ENCODE measurements at places on chromosomes 12 and 14.
A peak's percentile ranks its signal among the peaks of the same experiment; 100 is the strongest.

- no peak for DNase-seq
Observed at GRCh38 chr12:89236748-89237383, 115.4 kb downstream of the DUSP6 start.

GRCh38 chr14:94081386-94081820 lies 293 bp downstream of the IFI27L1 start:
- no peak for DNase-seq

- DNase-seq, result no peak
Observed at GRCh38 chr14:91770185-91770584, 38.3 kb upstream of the CATSPERB start.

- no peak for DNase-seq
Observed at GRCh38 chr12:57270966-57271470, 20.0 kb upstream of the STAC3 start.

DNA sequence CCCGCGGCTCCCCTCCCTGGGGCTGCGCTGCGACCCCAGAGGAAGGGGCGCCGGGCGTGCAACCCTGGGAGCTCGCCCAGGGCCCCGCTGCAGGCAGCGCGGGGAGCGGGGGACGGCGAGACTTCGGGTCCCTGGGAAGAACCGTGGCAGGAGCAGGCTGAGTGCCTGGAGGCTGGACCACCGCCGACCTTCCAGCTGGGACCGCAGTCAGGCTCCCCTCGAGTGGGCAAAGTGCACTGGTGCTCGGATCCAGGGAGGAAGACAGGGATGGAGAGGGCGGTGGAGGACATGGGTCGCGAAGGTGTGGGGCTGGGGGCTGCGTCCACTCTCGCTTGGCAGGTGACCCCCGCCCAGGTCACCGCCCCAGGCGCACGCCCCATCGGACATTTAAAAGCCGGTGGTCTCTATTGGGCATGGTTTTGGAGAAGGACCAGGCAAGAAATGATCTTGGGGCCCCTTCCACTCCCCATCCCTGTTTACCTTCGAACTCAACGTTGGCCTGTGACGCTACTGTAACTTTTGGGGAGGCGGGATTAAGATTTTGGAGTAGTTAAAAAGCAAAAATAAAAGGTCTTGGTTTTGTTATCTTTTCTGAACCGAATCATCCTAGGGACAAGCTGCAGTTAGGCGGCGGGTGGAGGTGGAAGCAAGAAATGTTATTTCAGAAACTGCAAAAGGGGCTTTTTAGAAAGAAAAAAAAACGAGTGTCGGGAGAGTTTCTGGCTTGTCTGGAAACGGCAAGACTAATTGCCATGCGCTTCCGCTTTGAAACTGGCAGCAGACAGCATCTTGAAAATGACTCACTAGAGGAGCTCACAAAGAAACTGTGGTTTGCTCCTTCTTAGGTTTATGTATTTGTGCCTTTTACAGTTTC lies 1.0 kb downstream of the ELK3 start:
- DNase-seq, result peak; percentile 71

GRCh38 chr14:74405663-74406062 lies 20.3 kb downstream of the SYNDIG1L start:
- no peak for DNase-seq

DNA sequence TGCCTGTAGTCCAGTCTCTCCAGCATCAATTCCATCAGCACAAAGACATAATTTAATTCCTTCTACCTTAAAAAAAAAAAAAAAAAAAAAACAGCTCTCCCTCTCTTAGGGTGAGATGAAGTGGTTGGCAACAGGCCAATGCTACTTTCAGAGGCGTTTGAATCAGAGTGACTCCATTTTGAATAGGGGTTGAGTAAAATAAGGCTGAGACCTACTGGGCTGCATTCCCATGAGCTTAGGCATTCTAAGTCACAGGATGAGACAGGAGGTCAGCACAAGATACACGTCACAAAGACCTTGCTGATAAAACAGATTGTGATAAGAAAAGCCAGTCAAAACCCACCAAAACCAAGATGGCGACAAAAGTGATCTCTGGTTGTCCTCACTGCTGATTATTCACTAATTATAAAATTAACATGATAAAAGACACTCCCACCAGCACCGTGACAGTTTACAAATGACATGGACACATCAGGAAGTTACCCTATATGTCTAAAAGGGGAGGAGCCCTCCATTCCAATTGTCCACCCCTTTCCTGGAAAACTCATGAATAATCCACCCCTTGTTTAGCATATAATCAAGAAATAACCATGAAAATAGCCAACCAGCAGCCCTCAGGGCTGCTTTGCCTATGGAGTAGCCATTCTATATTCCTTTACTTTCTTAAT lies 6.9 kb upstream of the TCL1B start:
- no peak for DNase-seq

- peak; percentile 96 for DNase-seq
Observed at GRCh38 chr14:100677554-100678468, 48.9 kb upstream of the DLK1 start.

- no peak for DNase-seq
Observed at GRCh38 chr12:47394070-47394469, 311.8 kb downstream of the RPAP3 start.

DNA sequence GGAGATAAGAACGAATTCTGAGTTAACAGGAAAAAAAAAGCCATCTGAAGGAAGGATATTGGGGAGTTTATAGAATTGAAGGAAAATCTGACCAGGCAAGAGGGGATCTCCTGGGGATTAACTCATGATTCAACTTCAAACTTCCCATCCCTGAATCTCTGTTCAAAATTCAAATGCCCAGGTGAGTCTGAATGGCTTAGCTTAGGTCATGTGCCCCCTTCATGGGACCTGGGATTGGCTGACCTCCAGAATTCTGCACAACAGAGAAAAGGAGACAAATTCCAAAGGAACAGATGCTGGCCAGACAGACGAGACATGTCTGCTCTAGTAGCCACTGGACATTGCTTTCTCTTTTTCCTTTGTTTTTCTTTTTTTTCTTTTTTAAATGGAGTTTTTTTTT lies 26.2 kb upstream of the TMED10 start:
- DNase-seq, result no peak

- DNase-seq, result peak; percentile 77
Observed at GRCh38 chr14:58815161-58815701, 177.5 kb downstream of the DACT1 start.

GRCh38 chr12:131575371-131575770 lies 135.5 kb upstream of the SFSWAP start:
- DNase-seq, result no peak

- no peak for DNase-seq
Observed at GRCh38 chr14:103729496-103730448, 14.2 kb downstream of the ZFYVE21 start.

DNA sequence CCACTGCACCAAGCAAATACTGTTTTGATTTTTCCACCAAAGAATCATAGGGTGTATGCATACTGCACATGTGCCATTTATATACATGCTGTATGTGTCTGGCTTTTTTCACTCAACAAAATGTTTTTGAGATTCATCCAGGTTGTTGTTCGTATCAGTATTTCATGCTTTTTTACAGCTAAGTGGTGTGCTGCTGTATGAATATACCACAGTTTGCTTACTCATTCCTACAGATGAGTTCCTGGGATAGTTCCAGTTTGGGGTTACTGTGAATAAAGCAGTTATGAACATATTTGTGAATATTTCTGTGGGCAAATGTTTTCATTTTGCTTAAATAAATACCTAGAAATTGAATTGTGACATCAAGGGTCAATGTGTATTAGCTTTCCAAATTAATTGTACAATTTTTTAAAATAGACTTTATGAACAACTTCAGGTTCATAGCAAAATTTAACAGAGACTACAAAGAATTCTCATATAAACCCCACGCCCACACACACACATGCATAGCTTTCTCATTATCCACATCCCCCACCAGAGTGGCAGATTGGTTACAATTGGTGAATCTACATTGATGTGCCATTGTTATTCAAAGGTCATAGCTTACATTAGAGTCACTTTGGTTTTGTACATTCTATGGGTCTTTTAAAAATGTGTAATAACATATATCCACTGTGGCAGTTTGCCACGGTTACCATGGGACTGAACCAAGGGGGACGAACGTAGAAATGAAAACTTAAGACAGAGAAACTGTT lies 6.9 kb upstream of the KRT6A start:
- no peak for DNase-seq

Measured in right hindlimb (tissue), 1 donor.